Dorsolateral prefrontal cortex (tissue), 122 donors: ENCODE measurements at places on chromosomes 2 and 18.

DNA sequence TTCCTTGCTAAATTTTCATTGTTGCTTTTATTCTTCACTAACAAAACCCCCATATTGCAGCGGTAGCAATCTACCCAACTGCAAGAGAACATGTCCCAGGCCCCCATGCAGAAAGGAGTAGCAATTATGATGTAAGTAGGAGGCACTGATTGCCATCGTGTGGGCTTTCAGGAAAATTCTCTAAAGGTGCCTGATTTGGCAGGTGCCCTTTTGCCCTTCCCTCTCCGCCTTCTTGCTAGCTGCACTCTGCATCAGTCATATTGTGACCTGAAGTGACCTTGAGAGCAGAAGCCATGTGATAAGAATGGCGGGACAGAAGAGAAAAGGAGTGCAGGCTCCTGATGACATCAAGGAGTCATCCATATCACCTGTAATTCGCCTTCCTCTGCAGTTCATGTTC lies 112.1 kb downstream of the NCKAP5 start:
- no peak for DNase-seq

DNA sequence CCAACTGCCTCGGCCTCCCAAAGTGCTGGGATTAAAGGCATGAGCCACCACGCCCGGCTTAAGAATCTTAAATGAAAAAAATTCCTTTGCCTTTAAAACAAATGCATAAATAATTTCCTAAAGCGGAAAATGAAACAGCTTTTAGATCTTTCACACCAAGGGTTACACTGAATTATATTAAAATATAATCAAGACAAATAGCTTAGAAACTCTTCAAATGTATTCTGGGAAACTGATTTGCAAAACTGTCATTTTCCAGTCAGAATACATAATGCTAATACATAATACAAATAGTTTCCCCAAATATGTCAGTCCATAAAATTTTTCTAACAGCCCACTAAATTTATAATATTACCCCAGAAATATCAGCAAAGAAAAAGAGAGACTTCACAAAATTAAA lies 68.3 kb upstream of the PGAP1 start:
- no peak for DNase-seq

DNA sequence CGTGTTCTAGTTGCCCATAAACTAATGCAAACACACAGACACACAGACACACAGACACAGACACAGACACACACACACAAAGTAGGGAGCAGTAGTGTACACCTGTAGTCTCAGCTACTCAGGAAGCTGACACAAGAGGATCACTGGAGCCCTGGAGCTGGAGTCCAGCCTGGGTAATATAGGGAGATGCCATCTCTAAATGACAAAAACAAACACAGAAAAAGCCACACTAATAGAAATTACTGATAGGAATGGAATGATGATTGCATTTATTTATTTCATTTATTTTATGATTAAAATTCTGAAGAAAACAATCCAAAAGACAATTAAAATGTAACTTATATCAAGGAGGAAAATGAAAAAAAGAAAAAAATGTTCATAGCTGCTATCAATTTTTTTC lies 30.8 kb downstream of the TCF4 start:
- no peak for DNase-seq

GRCh38 chr2:240520130-240520973 lies 37.4 kb downstream of the ANKMY1 start:
- DNase-seq = no peak

DNA sequence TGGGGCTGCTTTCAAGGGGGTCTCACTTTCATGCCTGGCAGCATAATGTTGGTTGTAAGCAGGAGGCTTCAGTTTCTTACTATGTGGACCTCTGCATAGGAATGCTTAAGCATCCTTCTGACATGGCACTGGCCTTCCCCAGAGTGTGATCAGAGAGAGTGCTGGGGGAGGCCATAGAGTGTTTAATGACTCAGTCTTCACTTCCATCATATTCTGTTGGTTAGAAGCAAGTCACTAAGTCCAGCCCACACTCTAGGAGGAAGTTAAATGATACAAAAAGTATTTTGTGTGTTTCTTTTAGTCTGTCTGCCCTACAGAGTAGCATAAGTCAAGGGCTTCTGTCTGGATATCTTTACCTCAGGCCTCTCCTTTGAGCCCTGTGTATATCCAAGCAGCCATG lies 64.9 kb downstream of the GALNT1 start:
- DNase-seq = no peak

DNA sequence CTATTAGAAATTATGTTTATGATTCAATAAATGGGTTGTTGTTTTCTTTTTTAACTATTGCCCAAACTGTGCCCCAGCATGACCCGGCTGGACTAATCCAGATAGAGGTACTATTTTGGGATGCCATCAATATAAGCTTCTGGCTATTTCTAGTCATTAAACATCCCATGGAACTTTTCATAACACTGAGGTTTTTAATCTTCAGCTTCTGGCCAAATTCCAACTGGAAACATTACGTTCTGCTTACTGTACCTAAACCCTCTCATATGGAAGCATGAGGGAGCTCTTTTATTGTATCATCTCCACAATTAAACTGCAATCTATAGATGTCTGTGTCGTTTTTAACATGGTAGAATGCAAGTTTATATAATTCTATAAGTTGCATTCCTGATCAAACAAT lies 674.7 kb downstream of the ARHGAP15 start:
- no peak for DNase-seq

- DNase-seq = no peak
Measured at GRCh38 chr2:26363323-26363722, 16.7 kb upstream of the ADGRF3 start.

DNA sequence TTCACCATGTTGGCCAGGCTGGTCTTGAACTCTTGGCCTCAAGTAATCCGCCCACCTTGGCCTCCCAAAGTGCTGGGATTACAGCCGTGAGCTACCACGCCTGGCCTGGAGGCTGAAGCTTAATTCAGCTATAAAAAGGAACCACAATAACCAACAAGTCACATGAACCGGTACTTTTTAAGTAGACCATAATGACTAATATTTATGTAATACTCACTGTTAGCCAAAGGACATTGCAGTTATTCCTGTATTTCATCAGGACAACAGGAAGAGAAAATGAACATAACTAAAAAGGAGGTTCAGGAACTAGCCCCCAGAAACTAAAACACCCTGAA lies 49.0 kb upstream of the TMEM87B start:
- no peak for DNase-seq

GRCh38 chr2:122643725-122644329 lies 888.4 kb downstream of the TSN start:
- no peak for DNase-seq

GRCh38 chr18:55763298-55763697 lies 175.3 kb upstream of the TCF4 start:
- no peak for DNase-seq

GRCh38 chr18:23938901-23939341 lies 75.6 kb upstream of the TTC39C start:
- DNase-seq = no peak

GRCh38 chr2:7025082-7025481 lies 107.9 kb downstream of the RNF144A start:
- DNase-seq = no peak

DNA sequence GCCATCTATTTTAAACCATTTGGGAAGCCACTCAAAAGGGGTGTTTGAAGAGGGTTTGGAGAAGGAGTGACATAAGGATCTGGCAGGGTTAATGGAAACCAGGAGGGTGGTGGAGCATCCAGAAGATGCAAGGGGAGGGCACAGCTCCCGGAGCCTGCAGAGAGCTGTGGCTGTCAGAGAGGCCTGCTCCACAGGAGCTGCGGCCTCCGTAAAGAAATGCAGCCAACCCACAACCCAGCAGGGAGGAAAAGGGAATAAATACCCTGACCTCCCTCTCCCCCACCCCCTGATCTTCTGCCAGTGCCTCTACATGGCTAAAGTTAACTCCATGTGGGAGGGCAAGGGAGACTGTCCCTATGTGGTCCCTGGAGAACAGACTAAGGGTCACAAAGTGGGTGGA lies 567.1 kb upstream of the POU3F3 start:
- DNase-seq = peak; percentile 7

GRCh38 chr18:48460929-48461583 lies 51.9 kb upstream of the ZBTB7C start:
- DNase-seq = no peak

GRCh38 chr2:205937211-205937610 lies 148.8 kb downstream of the INO80D start:
- DNase-seq = no peak

DNA sequence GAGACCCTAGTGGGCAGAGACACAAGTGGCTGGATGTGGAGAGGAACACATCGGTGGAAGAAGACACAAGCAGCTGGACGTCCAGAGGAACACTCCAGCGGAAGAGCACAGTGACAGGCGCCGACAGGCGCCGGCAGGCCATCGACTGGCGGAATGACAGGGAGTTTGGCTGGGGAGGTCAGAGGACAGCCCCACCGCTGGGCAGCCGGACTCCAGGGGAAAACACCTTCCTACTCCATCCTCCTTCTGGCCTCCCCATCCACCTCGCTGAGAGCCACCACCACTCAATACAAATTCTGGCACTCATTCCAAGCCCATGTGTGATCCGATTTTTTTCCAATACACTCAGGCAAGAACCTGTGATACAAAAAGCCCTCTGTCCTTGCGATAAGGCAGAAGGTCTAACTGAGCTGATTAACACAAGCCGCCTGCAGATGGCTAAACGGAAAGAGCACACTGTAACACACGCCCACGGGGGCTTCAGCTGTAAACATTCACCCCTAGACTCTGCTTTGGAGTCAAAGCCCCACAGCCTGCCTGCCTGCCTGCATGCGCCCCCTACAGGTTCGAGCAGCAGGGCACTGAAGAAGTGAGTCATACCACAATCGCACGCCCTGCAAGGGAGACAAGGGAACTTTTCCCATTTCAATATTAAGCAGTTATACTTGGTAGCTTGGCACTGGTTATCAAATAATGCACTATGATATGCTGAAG lies 50.2 kb upstream of the LRP1B start:
- DNase-seq = no peak

- no peak for DNase-seq
Measured at GRCh38 chr18:78939105-78939504, 40.5 kb upstream of the SALL3 start.

GRCh38 chr2:172612051-172612450 lies 56.2 kb downstream of the PDK1 start:
- no peak for DNase-seq

DNA sequence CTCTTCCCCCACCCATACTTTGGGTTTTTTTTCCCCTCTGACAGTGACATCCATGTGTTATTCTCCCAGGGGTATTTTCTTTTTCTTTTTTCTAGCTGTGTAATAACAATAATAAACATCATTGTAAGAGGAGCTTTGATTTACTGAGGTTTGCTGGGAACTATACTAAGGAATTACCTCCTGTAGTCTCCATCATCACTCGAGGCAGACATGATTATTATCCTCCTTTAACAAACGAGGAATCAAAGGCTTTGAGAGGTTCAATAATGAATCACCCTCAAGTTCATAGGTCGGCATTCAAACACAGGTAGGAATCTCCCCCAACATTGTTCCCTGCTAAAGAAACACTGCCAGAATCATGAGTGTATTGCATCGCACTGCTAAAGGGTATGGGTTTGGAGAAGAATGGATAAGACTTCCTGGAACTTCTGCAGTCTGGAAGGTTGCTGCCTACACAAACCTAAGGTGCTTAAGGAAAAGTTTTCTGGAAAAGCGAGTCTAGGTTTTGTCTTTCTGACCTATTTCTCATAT lies 260.2 kb upstream of the SESTD1 start:
- no peak for DNase-seq

DNA sequence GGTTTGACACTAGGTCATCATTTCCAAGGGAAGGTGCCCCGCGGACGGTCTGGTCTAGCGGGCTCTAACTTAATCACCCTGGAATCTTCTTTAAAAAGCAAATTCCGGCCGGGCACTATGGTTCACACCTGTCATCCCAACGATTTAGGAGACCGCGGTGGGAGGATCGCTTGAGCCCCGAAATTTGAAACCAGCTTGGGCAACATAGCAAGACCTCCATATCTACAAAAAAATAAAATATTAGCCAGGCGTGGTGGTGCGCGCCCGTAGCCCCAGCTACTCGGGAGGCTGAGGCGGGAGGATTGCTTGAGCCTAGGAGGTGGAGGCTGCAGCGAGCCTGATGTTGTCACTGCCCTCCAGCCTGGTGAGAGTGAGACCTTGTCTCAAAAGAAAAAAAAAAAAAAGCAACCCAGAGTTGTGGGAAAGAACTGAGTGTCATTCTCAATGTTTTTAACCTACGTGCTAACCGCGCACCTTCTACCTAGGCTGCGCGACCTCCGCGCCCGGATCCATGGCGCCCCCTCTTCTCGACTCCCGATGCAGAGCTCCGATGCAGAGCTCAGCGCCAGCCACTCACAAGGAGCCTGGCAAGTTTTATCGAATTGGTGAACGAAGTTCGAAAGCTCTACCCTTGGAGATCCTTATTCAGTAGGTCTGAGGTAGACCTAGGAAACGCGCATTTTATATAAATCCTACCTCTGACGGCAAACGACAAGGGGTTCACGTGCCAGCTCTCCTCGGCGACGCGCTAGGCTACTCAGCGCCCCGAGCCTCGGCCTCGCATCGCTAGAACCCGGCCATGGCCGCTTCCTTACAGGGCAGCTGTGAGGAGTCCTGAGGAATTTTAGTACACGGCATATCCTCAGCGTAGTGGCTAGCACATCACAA lies 888 bp upstream of the TWSG1 start:
- no peak for DNase-seq

DNA sequence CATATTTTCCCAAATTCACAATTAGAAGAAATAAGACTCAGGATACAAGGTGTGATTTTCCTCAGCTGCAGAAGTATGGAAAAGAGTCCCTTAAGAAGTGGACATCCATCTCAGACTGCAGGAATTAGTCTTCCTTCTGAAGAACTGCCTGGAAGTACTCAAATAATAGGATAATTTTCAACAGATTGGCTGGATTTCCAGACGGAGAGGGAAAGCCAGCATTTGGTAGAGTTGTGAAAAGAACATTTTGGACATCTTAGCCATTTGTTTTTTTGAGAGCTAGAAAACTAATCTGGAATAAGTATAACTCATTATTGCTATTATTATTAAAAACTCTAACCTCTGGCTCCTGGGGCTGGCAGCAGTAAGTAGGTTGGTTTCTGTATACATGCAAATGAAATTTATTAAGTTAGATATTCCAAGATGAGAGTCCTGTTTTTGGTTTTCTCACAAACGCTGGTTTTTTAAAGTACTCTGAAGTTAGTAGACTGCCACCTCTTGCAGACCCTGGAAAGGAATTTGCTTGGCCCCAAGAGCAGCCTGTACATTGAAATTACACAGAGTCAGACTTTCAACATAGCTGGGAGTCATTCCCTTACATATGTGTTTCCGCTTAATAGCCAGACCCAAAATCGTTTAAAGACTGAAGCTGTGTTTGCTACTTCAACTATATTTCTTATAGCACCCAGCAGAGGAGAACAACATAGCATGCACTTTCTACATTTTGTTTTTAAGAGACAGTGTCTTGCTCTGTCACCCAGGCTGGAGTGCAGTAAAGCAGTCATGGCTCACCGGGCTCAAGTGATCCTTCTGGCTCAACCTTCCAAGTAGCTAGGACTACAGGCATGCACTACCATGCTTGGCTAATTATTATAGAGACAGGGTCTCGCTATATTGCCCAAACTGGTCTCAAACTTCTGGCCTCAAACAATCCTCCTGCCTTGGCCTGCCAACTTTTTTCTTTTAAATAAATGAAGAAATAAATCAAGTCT lies 142.4 kb downstream of the THADA start:
- no peak for DNase-seq
